ENCODE measurements at places on chromosomes 1 and 21. TPM values are rescaled to one million over a fixed set of nuclear protein-coding genes. Genes with fewer than 3 reads are reported as not detected.
A peak's percentile ranks its signal among the peaks of the same experiment; 100 is the strongest.

The SLC16A4 gene
- 0.44 TPM for total RNA-seq

GRCh38 chr1:4133297-4133938 lies 233.3 kb upstream of the C1orf174 start:
- H3K27me3 ChIP-seq: peaks cover 7% of the 10 kb centered on the region
- DNase-seq: no peak
- no peaks in the 10 kb centered on the region for H3K36me3 ChIP-seq
- H3K4me1 ChIP-seq: no peaks in the 10 kb centered on the region

DNA sequence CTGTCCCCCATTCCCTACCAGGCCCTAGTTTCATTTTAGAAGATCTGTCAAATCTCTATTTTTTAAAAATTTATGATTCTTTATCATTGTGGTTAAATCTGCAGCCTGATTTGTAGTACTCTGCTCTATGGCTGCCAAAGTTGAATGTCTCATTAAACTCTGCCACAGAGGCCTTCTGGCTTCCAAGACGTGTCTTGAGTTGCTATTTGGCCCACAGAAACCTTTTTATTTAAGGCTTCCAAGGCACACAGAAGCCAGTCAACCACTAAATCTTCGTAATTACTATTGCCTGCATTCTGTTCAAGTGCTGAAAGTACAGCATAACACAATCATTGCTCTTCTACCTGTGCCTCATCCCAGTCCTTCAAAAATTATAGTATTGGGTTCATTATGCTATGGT lies 971.0 kb downstream of the NCAM2 start:
- no peak overlapping the region for H3K4me3 ChIP-seq
- no peak overlapping the region for H3K27ac ChIP-seq
- H3K36me3 ChIP-seq: no peaks in the 10 kb centered on the region
- no peaks in the 10 kb centered on the region for H3K4me1 ChIP-seq
- DNase-seq: no peak

The RGS21 gene
- not detected for total RNA-seq

- peak overlapping the region; percentile 94 for H3K4me3 ChIP-seq
- peak overlapping the region; percentile 97 for H3K27ac ChIP-seq
- DNase-seq: peak; percentile 74
- H3K27me3 ChIP-seq: no peaks in the 10 kb centered on the region
- peaks cover 31% of the 10 kb centered on the region for H3K36me3 ChIP-seq
Measured at GRCh38 chr1:89844241-89844807, 23.5 kb downstream of the LRRC8D start.

DNA sequence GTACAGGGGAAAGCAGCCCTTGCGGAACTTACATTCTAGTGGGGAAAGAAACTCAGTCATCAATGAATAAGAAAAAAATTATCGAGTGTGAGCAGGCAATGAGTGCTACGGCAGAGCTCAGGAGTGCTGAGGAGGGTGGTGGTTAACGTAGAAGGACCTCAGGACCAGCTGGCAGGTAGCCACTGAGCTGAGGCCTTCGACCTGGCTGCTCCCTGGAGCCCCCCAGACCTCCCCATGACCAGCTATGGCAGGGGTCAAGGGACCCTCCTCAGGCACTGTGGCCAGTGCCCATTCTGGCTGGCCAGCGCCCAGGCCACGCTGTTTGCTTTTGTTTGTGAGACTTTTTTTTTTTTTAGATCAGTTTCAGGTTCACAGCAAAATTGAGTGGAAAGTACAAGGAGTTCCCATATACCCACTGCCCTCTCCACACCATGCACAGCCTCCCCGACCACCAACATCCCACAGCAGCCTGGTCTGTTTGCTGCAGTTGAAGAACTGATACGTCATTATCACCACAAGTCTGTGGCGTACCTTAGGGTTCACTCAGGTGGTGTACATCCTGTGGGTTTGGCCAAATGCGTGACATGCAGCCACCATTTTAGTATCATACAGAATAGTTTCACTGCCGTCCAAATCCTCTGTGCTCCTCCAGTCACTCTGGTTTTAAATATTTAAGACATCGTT lies 11.8 kb upstream of the TTC22 start:
- H3K4me1 ChIP-seq: peaks cover 4% of the 10 kb centered on the region
- no peak for DNase-seq
- no peaks in the 10 kb centered on the region for H3K36me3 ChIP-seq
- no peak overlapping the region for H3K4me3 ChIP-seq

- H3K36me3 ChIP-seq: peaks cover 15% of the 10 kb centered on the region
- no peak for DNase-seq
- H3K4me1 ChIP-seq: no peaks in the 10 kb centered on the region
- no peak overlapping the region for H3K4me3 ChIP-seq
Measured at GRCh38 chr1:51829058-51829457, 49.5 kb downstream of the NRDC start.

The SAMSN1 gene
- total RNA-seq: 39.8 TPM

The FCAMR gene
- total RNA-seq: not detected

Measured in activated CD4-positive, alpha-beta T cell treated with anti-CD3 and anti-CD28 coated beads for 36 hours (primary cell).